ENCODE measurements at places on chromosomes 11 and 22.

GRCh38 chr11:60761436-60762190 is 4.9 kb downstream of the MS4A15 start:
- no peak for DNase-seq

GRCh38 chr11:72751116-72752087 is 806 bp downstream of the ARAP1 start:
- DNase-seq: no peak

DNA sequence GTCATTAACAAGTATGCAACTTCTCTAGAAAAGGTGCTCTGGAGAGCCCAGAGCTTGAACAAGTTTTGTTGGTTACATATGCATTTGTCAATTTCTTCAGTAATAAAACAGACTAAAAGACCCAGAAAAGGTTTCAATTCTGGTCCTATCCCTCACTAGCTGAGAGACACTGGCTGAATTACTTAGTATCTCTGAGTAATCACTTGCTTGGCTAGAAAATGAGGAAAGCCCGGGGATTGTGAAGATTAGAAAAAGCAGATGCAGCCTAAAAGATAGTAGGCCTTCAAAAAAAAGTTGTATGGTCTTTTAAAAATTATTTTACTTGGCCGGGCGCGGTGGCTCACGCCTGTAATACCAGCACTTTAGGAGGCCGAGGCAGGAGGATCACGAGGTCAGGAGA is 41.2 kb downstream of the MAPK1 start:
- DNase-seq: no peak

DNA sequence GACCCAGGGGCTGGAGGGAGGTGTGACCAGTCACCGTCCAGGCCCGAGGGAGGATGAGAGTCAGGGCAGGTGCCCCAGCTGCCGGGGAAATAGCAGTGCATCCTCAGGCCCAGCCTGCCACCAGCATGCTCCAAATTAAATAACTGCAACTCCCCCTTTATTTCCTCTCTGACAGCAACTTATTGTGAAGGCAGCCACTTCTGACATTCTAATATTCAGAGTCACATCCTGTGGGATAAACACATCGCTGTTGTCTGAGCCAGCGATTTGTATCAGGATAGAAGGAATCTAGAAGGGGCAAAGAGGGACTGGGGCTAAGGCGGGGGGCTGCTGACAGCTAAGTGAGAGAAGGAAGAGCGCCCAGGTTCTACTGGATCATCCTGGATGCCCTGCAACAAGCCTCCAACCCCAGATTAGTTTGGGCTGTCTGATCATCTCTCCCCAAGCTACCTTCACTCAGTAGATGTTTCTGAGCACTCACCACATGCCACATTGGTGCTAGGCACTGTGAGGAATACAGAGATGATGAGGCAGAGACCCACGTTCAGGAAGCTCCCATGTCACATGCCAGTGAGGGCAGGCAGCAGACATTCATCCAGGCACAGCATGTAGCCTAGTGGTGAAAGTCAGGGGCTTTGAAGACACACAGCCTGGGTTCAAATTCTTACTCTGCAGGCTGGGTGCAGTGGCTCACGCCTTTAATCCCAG is 214.1 kb downstream of the BUD13 start:
- no peak for DNase-seq

DNA sequence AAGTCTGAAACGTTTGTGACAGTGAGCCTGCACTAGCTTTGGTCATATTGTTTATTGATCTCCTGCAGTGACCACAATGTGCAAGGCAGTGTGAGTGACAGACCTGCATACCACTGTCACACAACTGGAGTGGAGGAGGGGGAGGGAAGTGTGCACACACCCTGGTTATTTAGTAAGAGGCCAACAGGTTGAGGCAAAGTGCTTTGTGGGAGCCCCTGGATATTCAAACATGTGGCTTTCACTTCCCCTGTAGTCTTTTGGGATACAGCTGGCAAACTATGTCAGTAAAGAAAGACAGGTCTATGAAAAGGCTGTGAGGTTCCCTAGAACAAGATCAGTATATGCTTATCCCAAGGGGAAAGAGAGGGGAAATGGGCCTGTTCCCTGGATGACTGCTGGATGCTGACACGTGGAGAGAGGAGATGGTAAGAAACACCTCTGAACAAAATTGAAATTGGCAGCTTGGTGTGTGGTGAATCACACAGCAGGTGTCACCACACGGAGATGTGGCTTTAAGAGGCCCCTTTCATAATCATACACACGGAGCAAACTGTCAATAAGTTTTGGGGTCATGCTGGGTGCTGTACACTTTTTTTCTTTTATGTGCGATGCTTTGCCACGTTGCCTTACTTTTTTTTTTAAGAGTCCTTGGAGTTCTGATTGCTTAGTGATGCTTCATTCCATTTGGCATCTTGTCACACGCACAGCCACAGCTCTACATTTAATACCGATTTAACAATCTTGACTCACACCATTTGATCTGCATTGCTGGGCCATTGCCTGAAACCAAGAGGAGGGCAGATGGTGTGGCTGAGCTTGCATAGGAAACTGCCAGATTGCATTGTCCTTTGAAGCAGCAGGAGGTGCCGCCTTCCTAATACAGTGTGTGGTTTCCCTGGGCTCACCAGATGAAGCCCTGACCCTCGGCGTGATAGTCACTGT is 11.3 kb downstream of the OSBP2 start:
- DNase-seq: no peak

GRCh38 chr11:64000026-64000739 is 13.9 kb downstream of the OTUB1 start:
- DNase-seq: peak; percentile 51

DNA sequence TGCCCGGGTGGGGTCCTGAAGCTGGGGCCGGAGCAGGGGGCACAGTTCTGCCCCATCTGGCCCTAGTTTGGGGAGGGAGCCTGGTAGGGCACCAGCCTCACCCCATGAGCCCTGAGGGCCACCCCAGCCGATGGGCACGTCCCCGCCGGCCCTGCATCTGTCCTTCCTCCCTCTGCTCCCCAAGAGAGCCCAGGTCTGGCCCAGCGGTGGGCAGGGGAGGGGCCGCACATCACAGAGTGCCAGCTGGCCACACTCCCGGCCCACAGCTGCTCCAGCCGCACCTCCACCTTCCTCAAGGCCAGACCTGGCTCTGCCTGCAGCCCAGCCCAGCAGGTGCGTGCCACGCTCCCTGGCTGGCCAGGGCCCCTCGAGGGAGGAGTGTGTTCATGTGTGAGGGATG is 21.6 kb downstream of the BRSK2 start:
- DNase-seq: no peak

GRCh38 chr11:57764566-57764965 is 3.0 kb downstream of the CTNND1 start:
- no peak for DNase-seq

GRCh38 chr11:1168721-1169161 is 11.0 kb downstream of the MUC5AC start:
- DNase-seq: no peak

DNA sequence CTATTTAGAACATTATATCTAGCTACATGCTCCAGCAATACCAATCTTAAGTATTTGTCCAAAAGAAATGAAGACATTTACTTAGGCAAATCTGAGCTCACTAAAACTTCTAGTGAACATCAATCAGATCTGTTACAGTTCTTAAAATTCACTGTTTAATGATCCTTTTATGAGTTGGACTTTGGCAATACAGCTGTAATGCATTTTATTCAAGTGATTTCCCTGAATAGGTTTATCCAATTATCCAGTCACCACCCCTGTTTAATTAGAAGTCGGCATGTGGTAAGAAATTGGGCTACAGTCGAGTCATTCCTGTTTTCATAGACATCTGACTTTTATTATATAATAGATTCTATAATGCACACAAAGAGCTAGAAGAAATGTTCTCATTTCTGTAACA is 1029.0 kb upstream of the TENM4 start:
- no peak for DNase-seq

GRCh38 chr11:132886335-132886734 is 646.0 kb downstream of the OPCML start:
- DNase-seq: no peak

DNA sequence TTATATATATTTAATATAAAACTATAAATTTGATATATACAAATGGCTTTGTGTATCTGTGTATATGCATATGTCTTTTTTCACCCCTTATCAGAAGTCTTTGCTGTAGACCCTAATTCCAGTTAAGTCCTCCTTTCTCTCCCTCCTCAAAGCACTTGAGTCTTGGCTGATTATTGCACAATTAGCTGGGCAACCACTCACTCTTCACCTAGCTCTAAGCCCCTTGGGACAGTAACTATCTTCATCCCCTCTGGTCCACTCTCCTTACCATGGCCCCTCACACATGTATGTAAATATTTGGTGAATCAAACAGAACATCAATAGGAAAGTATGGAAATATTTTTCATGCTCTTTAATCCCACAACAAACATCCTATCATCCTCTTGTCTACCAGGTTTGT is 909 bp upstream of the OR5B21 start:
- DNase-seq: no peak

DNA sequence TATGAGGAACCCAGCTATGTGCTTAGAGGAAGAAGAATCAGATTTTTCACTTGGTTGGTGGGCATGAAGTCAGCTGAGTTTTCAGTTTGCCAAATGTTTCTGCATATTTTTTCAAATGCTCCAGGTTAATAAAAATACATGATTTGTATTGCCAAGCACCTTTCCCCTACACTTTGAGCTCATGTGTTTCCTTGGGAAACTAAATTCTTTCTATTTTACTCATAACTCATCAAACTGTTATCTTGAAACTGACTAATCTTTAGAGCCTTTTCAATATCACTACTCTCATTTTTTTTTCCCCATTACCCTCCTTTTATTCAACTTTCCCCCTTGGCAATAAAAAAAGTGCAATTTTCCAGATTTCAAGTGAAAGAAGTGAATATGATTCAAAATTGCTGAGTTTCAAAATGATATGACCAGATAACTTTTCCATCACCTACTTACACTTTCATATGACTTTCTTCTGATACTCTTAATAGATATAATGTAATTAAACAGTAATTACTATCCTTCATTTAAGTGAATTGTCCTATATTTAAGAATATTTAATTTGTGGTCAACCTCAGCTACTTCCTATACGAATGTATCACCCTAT is 91.9 kb upstream of the SOX6 start:
- no peak for DNase-seq

DNA sequence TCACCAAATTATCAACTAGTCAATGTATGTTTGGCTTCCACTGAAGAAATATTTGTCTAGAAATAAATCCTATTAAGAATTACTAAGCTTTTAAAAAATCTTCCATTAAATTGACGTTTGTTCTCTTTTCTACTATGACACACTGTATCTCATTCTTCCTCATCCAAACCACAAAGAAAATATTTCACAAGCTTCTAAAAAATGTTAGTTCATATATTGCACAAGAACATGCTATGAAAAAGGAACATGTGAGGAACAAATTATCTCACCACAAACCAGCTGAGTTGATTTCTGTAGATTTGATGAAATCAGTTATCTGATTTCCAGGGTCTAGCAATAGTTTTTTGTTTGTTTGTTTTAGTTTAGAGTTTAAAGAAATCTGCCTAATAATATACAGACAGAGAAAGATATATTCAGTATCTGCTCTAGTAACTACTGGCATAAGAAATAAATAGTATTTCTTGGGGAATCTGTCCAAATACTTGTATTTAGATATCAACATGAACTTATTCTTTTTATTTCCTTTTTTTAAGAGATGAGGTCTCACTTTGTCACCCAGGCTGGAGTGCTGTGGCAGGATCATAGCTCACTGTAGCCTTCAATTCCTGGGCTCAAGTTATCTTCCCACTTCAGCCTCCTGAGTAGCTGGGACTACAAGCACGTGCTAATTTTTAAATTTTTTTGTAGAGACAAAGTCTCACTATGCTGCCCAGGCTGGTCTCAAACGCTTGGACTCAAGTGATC is 161.7 kb downstream of the ATG16L2 start:
- DNase-seq: no peak

GRCh38 chr11:65003282-65003681 is 6.5 kb upstream of the BATF2 start:
- DNase-seq: no peak

GRCh38 chr11:34909415-34909814 is 6.8 kb downstream of the APIP start:
- DNase-seq: no peak

- DNase-seq: no peak
Observed at GRCh38 chr22:25942856-25943411, 200.9 kb downstream of the MYO18B start.

DNA sequence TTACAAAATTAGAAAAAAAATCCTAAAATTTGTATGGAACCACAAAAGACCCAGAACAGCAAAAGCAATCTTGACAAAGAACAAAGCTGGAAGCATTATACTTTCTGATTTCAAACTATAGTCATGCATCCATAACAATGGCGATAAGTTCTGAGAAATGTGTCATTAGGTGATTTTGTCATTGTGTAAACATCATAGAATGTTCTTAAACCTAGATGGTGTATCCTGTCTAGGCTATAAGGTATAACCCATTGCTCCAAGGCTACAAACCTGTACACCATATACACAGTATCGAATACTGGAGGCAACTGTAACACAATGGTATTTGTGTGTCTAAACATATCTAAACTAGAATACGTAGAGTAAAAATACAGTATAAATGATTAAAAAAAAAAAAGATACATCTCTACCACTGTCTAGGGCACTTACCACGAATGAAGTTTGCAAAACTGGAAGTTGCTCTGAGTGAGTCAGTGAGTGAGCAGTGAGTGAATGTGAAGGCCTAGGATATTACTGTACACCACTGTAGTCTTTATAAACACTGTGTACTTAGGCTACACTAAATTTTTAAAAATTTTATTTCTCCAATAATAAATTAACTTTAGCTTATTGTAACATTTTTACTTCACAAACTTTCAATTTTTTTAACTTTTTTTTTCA is 18.1 kb upstream of the SC5D start:
- no peak for DNase-seq

- no peak for DNase-seq
Observed at GRCh38 chr11:13289081-13289480, 11.5 kb downstream of the BMAL1 start.

DNA sequence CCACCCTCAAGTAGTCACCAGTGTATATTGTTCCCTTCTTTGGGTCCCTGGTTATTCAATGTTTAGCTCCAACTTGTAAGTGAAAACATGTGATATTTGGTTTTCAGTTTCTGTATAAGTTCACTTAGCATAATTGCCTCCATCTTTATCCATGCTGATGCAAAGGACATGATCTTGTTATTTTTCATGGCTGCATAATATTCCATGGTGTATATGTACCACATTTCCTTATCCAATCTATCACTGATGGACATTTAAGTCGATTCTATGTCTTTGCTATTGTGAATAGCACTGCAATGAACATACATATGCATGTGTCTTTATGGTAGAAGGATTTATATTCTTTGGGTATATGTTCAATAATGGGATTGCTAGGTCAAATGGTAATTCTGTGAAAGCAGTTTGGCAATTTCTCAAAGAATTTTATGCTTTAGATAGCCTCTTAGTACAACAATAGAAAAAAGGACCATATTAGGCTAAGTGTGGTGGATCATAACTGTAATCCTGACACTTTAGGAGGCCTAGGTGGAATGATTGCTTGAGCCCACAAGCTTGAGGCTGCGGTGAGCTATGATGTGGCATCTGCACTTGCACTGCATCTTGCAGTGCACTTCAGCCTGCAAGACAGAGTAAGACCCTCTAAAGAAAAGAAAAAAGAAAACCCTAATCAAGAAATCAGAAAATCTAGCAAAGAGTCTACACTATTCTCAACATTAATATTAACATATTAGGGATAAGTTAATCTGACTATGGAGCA is 468.5 kb upstream of the FAT3 start:
- DNase-seq: no peak
